Gastrocnemius medialis (tissue), 4 donors: ENCODE measurements at places on chromosomes 1 and 21. TPM values are rescaled to one million over a fixed set of nuclear protein-coding genes. Genes with fewer than 3 reads are reported as not detected.

DNA sequence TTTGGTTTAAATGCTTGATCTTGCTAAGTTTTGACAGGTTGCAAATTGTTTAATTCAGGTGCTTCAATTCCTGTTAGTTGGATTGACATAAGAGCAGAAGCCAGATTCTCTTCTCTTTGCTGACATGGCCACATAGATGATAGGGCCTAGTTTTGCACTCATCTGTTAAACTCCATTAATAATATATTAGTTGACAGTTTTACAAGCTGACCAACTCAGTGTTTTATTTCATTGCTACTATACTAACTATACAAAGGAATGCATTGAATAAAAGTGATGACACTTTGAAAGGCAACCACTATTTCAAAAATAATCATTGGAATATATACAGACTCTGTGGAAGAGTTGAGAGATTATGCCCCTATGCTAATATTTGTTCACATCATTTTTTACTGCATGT is 255.6 kb upstream of the DPYD start:
- H3K27me3 ChIP-seq: no peaks in the 10 kb centered on the region
- no peaks in the 10 kb centered on the region for H3K36me3 ChIP-seq
- no peak overlapping the region for H3K4me3 ChIP-seq
- no peak overlapping the region for H3K27ac ChIP-seq
- H3K4me1 ChIP-seq: no peaks in the 10 kb centered on the region

DNA sequence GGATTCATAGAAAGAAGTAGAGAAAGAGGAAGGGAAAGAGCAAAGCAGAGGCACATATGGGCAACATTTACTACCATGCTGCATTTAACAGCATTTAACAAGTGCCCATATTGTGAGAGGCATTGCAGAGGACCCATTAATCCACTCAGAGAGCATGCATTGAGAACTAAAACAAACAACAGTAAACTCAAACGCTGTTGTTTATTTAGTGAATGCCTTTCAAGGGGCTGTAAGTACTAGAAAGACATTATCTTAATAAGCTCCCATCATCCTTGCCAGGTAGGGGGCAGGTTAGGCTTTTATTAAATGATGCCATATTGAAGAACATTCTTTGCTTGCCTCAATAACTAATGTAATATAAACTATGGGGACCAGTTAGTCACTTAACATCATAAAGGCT is 254.3 kb upstream of the DAB1 start:
- DNase-seq: no peak
- no peak overlapping the region for H3K4me3 ChIP-seq
- peaks cover 11% of the 10 kb centered on the region for H3K4me1 ChIP-seq
- no peak overlapping the region for H3K27ac ChIP-seq

DNA sequence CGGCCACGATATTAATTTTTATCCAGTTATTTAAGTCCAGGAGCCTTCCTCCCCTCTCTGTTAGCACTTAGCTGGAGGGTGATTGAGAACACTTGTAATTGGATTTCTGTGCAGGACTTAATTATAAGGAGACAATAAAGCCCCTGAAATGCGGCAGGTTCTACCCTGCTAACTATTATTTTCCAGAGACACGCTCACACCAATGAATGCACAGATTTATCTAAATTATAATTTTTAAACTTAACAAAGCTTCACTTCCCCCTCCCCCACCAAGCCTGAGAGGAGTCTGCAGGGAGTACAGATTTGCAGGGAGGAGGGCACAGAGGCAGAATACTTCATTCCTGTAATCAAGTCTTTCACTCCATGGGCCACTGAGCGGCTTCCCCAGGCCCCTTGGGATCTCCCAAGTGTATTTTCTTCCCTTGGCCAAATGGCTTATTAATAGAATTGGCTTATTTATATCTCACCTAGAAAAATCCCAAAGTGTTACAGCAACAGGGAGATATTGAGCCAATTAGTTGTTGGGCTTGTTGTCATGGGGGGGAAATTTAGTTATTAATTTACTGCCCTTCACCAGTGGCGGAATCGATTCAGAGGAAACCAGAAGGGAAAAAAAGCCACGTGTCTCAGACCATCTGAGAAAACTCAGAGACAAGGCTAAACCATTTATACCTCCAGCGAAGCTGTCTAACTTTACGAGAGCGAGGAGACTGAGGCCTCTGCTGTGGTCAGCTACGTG is 99.0 kb upstream of the CD34 start:
- H3K27ac ChIP-seq: no peak overlapping the region
- H3K36me3 ChIP-seq: no peaks in the 10 kb centered on the region
- H3K4me1 ChIP-seq: no peaks in the 10 kb centered on the region
- no peak for DNase-seq

DNA sequence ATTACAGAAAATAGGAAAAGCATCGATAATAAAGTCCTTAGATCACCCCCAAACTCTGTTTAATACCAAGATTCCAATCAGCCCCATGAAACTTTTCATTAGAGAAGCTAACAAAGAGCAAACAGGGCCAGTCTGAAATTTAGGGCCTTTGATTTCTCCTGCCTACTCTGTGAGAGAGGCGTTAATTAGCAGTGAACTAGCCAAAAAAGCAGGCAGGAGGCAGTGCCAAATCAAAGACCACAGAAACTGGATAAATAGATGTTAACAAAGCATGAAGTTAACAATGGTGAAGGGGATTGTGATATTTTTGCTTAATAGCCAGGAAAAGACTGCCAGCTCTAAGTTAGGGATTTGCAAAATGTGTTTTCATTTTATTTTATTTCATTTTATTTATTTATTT is 11.2 kb downstream of the TAF5L start:
- no peak overlapping the region for H3K4me3 ChIP-seq
- no peaks in the 10 kb centered on the region for H3K27me3 ChIP-seq
- H3K36me3 ChIP-seq: peaks cover 3% of the 10 kb centered on the region
- H3K27ac ChIP-seq: no peak overlapping the region

DNA sequence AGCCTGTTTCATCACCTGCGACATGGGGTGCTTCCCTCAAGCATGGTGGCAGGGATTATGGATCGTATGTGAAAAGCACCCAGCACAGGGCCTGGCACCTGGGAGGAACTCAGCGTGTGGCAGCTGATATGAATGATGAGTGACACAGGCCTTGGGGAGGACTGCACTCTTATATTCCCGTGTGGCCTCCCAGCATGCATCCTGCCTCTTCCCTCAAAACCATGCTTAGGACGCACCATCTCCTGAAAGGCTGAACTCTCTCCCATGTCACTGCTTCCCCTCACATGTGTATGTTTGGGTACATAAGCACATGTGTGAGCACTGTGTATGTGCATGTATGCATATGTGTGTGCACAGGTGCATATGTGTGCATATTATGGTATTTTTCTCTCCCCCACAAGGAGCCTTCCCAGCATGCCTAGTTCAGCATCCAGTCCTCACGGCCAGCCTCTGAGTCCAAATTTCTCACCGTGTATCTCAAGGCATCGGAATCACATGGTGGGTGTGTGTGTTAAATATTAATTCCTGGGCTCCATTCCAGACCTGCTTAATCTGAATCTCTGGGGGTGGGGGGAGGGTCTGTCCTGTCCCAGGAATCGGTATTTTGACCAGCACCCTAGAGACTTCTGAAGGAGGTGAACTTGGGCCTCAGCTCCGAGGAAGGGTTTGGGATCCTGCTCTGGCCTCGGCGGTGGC is 12.8 kb downstream of the MYOM3 start:
- no peak for DNase-seq
- no peaks in the 10 kb centered on the region for H3K27me3 ChIP-seq
- peaks cover 56% of the 10 kb centered on the region for H3K4me1 ChIP-seq
- H3K36me3 ChIP-seq: no peaks in the 10 kb centered on the region
- H3K4me3 ChIP-seq: no peak overlapping the region

The HECTD3 gene
- 63.3 TPM for total RNA-seq

The BSDC1 gene
- 64.9 TPM for total RNA-seq

The PDC gene
- total RNA-seq: not detected

The SPRR3 gene
- not detected for total RNA-seq
